ENCODE measurements at places on chromosomes 13 and 19.

- no peak for DNase-seq
Measured at GRCh38 chr13:46529216-46529919, 23.6 kb upstream of the LRCH1 start.

DNA sequence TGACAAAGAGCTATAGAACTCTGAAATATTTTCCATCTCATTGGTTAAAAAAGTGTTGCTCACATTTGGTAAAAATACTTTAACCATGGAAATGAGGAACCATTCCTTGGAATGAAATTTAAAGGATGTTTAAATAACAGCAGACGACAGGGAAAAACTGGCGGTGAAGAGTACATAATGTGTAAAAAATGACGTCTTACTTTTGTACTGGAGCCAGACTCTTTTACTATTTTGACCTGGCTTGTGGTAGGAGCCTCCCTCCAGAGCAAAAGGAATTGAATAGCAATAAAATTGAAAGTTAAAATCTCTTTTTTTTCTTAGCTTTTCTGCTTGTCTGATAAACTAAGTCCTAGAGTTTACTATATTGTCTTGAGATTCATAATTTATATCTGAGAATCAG is 426.2 kb upstream of the KLHL1 start:
- no peak for DNase-seq

DNA sequence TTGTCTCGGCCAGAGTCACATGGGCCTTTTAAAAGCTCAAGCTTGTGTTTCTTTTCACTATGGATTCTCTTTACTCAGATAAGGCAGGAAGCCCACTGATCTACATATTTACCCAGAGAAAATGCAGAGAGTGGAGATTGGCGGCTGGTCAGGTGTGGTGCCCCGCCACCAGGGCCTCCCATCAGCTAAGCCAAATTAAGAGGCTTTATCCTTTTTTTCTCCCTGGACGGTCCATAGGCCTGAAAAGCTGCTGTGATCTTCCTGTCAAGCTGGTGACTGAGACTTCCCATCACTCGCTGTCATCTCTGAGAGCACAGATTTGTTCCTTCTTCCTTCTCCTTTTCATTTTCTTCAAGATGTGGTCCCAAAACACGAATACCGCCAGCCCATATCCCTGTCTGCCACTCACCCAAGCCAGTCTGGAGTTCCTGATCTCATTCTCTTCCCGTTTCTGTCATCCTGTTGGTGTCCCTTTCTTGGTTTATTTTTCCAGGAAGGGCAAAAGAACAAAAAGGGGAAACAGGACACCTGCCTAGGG is 1.9 kb downstream of the SAFB start:
- no peak for DNase-seq

DNA sequence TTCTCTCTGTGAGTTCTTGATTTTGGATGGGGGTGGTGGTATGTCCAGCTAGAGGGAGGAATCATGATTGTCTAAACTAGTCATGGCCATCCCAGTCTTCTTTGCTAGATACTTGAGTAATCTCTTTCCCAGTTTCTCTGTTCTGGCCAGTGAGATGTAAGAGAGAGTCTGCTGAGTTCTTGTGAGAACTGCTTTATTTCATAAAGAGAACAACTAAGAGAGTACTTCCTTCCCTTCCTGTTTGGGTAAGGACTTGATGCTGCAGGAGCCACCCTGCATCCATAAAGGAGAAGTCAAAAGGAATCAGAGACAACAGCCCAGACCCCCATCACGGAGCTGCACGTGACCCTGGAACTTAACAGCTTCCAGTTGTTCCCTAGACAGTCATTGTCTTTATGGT is 3.0 kb upstream of the RASL11A start:
- DNase-seq = no peak

GRCh38 chr13:110047496-110047895 is 259.5 kb downstream of the COL4A1 start:
- DNase-seq = no peak

DNA sequence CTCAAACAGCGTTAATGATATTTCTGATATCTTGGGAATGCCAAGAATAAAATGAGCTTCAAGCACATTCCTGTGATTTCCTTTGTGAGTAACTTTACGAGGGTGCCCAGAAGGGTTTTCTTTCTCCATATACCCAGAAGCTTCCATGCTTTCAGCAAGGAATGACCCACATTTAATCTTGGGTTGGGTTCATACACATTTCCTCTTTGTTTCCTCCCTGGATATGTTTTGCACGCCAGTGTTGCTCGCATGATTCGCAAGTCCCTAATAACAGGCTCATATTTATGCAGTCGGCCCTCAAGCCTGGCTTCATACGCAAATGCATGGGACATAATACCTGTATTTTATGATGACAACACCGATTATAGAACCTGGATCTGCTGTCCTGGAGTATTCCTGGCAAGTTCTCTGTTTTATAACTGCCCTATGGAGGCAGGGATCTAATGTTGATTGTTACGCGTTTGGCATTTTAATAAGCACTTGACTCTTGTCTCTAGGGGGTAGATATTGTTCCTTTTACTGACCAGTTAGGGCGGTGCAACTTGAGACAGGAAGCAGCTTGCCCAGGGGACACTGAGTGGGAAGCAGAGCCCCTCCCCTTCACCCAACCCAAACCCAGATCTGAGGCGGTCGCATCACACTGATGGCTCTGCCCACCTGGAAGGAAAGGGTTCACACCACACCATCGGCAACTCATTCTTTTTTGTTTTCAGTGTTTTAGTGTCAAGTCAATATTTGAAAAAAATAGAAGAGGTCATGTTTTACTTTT is 220.4 kb upstream of the SOX1 start:
- DNase-seq = no peak

GRCh38 chr19:45138303-45138751 is 22.5 kb downstream of the NKPD1 start:
- no peak for DNase-seq

- DNase-seq = no peak
Measured at GRCh38 chr13:40139896-40140520, 484.5 kb downstream of the COG6 start.

DNA sequence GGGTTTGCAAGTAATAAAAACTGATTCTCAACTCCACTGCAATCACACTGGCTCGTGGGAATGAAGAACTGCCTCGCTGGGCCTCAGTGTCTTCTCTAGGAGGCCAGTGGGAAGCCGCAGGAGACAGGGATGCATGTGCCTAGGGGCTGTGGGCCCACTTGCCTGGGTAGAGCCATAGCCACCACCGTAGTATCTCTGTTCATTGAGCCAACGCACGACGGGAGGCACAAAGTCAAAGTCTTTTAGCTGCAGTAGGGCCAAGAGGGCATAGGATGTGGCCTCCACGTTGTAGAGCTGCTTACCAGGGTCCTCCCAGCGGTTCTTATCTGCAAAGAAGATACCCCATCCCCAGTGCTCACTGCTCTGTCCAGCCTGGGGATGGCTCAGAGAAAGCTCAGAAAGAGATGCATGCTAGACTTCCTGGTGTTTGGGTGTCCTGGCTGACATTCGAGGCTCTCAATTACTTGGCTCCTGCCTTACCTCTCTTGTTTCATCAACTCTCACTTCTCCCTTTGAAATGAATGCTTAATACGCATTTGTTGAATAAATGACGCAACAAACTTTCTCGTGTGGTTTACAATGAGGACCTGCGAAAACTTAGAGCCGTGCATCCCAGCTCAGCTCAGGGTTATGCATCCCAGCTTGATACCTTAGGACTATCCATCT is 16.1 kb upstream of the TNFSF14 start:
- DNase-seq = no peak

DNA sequence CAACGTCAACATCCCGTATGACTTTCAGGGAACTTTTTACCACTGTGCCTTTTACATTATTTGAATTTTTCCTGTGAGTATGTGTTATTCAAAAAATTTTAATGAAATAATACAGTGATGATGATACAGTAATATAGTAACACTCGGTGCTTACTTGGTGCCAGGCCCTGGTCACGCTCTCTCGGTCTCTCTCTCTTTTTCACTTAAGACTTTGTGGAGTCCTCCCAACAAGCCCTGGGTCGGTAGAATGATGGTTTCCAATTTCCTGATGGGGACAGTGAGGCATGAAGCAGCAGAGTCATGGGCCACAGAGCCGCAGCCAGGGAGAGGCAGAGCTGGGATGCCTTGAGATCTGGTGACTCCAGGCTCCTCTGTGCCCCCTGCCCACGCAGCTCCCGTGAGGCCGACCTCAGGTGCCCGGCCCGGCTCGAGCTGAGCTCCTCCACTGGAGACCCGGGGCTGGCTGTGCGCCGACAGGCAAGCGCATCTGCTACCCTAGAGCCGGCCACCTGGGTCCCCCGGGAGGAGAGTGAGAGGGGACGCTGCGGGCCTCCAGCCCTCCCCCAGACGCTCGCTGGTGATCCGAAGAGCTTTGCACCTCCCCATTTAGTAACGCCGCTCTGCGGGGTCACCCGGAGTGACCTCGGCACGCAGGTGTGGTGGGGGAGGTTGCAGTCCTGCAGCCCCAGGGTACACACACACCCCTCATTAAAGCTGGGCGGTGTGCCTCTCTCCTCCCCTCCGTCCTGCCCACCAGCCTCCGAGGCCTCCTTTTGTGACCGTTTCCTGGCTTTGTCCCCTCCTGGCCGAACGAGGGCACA is 4.4 kb upstream of the SBK3 start:
- DNase-seq = no peak

- no peak for DNase-seq
Measured at GRCh38 chr13:25783601-25784024, 268.2 kb downstream of the SHISA2 start.

DNA sequence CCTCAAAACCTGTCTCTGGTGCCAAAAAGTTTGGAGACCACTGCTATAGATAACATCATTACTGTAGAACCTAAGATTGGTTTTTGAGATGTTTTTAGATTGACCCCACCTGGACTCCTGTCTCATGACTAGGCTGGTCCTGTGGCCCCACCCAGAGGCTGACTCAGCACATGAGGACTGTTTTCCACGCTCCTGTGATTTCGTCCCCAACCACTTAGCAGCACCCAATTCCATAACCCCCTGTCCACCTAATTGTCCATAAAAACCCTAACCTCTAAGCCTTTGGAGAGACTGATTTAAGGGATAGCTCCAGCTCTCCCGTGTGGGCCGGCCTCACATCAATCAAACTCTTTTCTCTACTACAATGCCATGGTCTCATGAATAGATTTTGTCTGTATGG is 25.6 kb upstream of the GAS6 start:
- DNase-seq = no peak

DNA sequence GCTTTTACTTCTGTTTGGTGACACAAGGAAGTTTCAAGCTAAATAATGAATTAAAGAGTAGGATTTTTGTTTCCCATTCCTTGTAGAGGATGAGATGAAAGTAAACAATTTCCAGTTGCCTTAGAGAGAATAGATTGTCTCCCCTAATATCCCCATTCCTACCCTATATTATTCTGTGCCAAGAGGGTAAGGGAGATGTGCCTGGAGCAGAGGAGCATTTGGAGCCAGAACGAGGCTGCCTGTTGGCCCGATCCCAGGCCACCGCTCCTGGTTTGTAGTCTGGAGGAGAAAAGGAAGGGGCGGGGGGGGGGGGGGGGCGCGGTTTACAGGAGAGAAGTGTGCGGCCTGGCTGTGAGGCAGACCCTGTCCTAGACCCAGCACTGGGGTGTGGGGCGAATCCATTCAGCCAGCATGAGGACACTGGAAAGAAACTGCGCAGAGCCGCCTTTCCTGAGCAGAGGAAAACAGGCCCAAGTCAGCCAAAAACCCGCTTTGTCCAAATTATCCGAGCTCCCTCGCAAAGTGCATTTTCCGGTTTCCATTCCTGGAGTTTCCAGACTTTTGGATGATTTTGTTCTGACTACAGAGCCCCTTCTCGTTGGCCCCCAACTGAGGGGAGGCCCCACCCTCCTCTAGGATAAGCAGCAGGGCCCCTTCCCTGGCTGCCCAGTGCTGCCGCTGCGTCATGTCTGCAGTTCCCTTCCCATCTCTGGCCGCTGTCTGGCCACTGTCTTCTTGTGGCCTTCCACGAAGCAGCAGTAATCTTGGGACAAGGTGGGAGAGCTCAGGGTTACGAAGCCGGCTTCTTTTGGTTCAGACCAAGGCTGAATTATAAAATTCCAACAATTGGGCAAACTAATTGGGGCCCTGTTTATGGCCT is 23.0 kb downstream of the NFIX start:
- DNase-seq = no peak

DNA sequence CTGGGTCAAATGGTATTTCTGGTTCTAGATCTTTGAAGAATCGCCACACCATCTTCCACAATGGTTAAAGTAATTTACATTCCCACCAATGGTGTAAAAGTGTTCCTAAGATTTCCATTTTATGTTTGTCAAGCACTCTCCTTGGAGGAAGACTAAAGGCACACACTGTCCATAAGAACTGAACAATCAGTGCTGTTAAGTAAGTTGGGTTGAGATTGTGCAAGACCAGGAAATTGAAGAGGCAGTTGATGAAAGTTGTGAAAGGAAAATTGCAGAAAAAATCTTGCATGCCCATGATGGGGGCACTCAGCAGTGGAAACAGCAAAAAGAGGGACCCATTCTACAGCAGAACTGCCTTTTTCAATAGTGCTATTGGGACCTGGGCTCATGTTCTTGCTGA is 323.6 kb downstream of the DLEU7 start:
- DNase-seq = no peak

- no peak for DNase-seq
Measured at GRCh38 chr19:55042688-55043087, 4.6 kb upstream of the GP6 start.

- DNase-seq = no peak
Measured at GRCh38 chr19:6041071-6041470, 63.1 kb upstream of the RANBP3 start.

GRCh38 chr13:42906257-42906656 is 85.8 kb downstream of the EPSTI1 start:
- no peak for DNase-seq

DNA sequence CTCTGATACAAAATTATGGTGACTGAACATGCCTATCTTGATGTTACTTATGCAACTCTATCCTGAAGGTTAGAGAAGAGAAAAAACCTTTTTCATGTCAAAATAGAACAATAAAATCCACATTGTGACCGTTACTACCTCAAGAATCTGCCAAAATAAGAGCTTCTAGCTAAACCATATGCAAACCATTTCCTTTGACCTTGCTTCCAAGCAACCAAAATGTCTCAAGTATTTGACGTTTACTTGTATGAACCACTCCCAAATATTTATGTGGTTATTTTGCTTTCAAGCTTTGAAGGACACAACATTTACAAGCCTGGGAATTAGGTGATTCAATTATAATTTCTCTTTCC is 13.9 kb downstream of the FOXO1 start:
- no peak for DNase-seq

DNA sequence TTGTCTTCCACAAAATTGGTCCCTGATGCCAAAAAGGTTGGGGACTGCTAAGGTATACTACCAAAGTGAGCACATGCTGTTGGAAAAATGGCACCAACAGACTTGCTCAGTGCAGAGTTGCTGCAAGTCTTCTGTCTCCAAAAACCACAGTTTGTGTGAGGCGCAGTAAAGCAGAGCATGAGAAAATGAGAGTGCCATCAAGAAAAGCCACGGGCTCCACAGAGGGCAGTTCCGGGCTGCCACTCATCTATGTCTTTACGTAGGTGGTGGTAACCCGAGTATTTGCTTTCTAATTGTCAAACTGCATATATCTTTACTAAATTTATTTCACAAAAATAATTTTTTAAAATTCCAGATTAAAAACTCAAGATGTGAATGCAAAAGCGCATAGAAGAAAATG is 123.8 kb downstream of the RNF17 start:
- no peak for DNase-seq

GRCh38 chr19:17337675-17338432 is 501 bp downstream of the GTPBP3 start:
- DNase-seq = no peak

GRCh38 chr13:44649104-44649428 is 72.9 kb upstream of the TSC22D1 start:
- no peak for DNase-seq
